Natural killer cell (primary cell): ENCODE measurements at places on chromosomes 5 and 9.

DNA sequence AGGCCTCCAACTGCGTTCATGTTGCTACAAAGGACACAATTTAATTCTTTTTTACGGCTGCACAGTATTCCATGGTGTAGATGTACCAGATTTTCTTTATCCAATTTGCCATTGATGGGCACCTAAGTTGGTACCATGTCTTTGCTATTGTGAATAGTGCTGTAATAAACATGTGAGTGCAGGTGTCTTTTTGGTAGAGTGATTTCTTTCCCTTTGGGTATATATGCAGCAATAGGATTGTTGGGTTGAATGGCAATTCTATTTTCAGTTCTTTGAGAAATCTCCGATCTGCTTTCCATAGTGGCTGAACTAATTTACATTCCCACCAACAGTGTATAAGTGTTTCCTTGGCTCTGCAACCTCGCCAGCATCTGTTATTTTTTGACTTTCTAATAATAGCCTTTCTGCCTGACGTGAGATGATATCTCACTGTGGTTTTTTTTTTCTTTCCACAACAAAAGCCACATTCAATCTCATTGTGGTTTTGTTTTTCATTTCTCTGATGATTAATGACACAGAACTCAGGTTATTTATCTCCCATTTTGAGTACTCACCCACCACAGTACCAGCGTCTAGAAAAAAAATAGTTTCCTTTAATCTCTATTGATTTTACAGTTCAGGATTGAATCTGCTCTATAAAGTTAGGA, 21.9 kb downstream of the ARRDC3 start:
- no peaks in the 10 kb centered on the region for H3K36me3 ChIP-seq
- H3K27ac ChIP-seq = peak overlapping the region; percentile 16
- no peaks in the 10 kb centered on the region for H3K4me1 ChIP-seq
- DNase-seq = peak; percentile 46
- H3K27me3 ChIP-seq = no peaks in the 10 kb centered on the region

- H3K4me3 ChIP-seq = no peak overlapping the region
- no peak overlapping the region for H3K27ac ChIP-seq
- H3K27me3 ChIP-seq = no peaks in the 10 kb centered on the region
- H3K4me1 ChIP-seq = no peaks in the 10 kb centered on the region
Observed at GRCh38 chr5:33167541-33167940, 273.2 kb upstream of the TARS1 start.

GRCh38 chr5:141326088-141326854, 4.0 kb upstream of the PCDHGA1 start:
- H3K4me3 ChIP-seq = peak overlapping the region; percentile 32
- peaks cover 8% of the 10 kb centered on the region for H3K4me1 ChIP-seq
- H3K36me3 ChIP-seq = no peaks in the 10 kb centered on the region
- peaks cover 15% of the 10 kb centered on the region for H3K27me3 ChIP-seq
- H3K27ac ChIP-seq = peak overlapping the region; percentile 22

GRCh38 chr5:131521252-131521651, 113.8 kb downstream of the RAPGEF6 start:
- H3K27ac ChIP-seq = no peak overlapping the region
- no peak overlapping the region for H3K4me3 ChIP-seq
- peaks cover 1% of the 10 kb centered on the region for H3K4me1 ChIP-seq
- DNase-seq = no peak
- no peaks in the 10 kb centered on the region for H3K27me3 ChIP-seq

GRCh38 chr5:68216245-68217046, 890 bp downstream of the PIK3R1 start:
- H3K4me3 ChIP-seq = peak overlapping the region; percentile 94
- peak; percentile 60 for DNase-seq
- no peaks in the 10 kb centered on the region for H3K27me3 ChIP-seq
- H3K27ac ChIP-seq = peak overlapping the region; percentile 79

DNA sequence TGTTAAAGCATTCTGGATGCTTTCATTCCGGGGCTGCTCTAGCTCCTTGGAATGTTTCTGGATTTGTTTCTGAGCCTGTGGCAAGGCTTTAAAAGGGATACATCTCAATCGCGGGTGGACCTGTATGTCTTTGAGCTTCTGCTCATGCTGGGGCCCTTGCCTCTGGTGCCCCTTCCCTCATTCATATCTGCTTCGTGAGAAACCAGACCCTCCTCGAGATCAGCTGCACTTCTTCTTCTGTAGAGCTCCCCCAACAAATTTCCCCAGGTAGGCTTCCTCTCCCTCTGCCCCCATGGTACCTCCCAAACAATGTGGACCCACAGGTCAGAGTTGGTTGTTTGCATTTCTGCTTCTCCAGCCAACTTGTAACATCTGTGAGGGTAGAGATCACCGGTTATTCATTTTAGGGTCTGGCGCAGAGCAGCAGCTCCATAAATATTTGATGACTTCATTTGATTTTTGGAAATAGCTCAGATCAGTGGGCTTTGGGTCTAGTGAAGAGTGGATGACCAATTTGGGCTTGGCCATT, 6.6 kb downstream of the ZNF618 start:
- H3K27me3 ChIP-seq = no peaks in the 10 kb centered on the region
- DNase-seq = no peak

- no peaks in the 10 kb centered on the region for H3K4me1 ChIP-seq
- H3K36me3 ChIP-seq = peaks cover 2% of the 10 kb centered on the region
- no peak overlapping the region for H3K4me3 ChIP-seq
- H3K27me3 ChIP-seq = no peaks in the 10 kb centered on the region
- DNase-seq = no peak
- no peak overlapping the region for H3K27ac ChIP-seq
Observed at GRCh38 chr5:72353046-72353445, 32.9 kb downstream of the PTCD2 start.

GRCh38 chr5:7473115-7473514, 77.2 kb downstream of the ADCY2 start:
- no peak for DNase-seq
- no peaks in the 10 kb centered on the region for H3K36me3 ChIP-seq
- no peak overlapping the region for H3K27ac ChIP-seq
- no peaks in the 10 kb centered on the region for H3K27me3 ChIP-seq
- H3K4me3 ChIP-seq = no peak overlapping the region

DNA sequence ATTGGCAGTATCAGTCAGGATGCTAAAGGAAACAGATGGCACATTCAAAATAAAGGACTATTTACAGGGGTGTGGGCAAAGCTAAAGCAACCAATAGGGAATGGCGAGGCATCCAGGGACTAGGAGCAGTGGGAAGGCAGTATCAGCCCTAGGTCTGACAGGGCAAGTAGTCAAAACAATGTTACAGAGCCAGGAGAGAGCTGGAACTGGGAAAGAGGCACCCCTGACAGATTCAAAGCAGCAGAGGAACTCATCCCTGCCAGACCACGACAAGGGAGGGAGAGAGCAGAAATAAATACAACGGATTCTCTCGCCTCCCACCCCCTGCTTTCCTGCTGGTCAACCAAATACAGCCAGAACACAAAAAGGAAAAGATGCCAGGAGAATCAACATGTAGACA, 371.5 kb downstream of the NR2F1-AS1 start:
- no peak overlapping the region for H3K27ac ChIP-seq
- H3K4me3 ChIP-seq = no peak overlapping the region
- H3K36me3 ChIP-seq = no peaks in the 10 kb centered on the region
- no peaks in the 10 kb centered on the region for H3K4me1 ChIP-seq

DNA sequence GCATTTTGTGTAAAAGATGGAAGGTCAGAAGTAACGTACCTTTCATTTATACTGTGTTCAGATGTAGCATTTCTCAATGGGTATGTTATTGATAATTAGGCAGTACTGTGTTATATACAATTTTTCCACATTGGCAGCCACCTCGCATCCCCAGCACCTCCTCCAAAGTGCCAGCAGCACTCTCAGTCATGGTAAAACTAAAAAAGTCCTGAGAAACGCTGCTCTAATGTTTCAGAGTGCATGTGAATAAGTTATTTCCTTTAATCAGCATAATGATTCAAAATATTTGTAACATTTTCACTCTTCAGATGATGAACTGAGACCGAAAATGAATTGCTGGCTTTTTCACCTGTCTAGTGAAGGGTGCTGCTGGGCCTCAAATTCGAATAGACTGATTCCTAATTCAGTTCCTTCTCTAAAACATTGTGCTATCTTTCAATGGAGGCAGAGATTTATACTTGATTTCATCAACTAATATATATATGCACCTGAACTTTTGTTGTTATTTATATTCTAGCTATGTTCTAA, 79.9 kb upstream of the ANKRD55 start:
- no peak overlapping the region for H3K27ac ChIP-seq
- no peaks in the 10 kb centered on the region for H3K4me1 ChIP-seq
- no peaks in the 10 kb centered on the region for H3K27me3 ChIP-seq
- H3K4me3 ChIP-seq = no peak overlapping the region
- no peaks in the 10 kb centered on the region for H3K36me3 ChIP-seq

GRCh38 chr5:172630482-172630881, 10.6 kb upstream of the NEURL1B start:
- H3K4me1 ChIP-seq = no peaks in the 10 kb centered on the region
- H3K27me3 ChIP-seq = no peaks in the 10 kb centered on the region
- H3K27ac ChIP-seq = no peak overlapping the region
- no peak overlapping the region for H3K4me3 ChIP-seq

GRCh38 chr5:141657937-141658545, 6.8 kb upstream of the FCHSD1 start:
- no peak overlapping the region for H3K27ac ChIP-seq
- H3K4me1 ChIP-seq = no peaks in the 10 kb centered on the region
- no peak overlapping the region for H3K4me3 ChIP-seq
- peaks cover 5% of the 10 kb centered on the region for H3K36me3 ChIP-seq

- peak overlapping the region; percentile 14 for H3K4me3 ChIP-seq
- H3K27me3 ChIP-seq = peaks cover 80% of the 10 kb centered on the region
- H3K36me3 ChIP-seq = no peaks in the 10 kb centered on the region
- no peak overlapping the region for H3K27ac ChIP-seq
Observed at GRCh38 chr5:93570294-93571113, 10.5 kb downstream of the NR2F1-AS1 start.

DNA sequence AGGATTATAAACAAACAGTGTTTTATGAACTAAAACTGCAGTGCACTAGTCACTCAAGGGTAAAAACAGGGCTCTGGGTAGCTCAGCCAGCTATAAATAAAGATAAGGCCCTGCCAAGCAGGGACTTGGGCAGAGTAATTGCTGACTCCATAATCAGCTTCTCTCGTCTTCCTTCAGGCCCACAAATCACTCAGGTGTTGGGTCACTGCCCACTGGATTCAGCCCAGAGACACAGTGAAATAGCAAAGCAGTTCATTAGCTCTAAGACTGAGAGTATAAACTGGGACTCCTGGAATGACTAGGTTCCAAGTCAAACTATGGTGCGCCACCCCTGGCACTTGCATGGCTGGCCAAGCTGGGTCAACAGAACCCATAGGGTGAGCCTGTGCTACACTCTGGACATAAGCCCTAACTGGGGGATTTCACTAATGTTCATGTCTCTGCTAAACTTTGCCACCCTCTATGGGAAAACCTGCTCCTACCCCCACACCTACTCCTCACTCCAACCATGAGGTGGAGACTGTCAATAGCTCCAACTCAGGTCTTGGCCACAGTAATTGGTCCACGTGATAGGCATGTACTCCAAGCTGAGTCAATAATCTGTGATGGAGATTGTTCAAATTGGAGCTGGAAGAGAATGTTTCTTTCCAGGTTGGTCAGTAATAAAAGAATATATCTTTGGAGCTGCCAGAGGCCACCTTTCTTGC, 158.5 kb downstream of the SLIT3 start:
- no peak for DNase-seq
- no peak overlapping the region for H3K4me3 ChIP-seq
- H3K36me3 ChIP-seq = no peaks in the 10 kb centered on the region
- H3K27ac ChIP-seq = no peak overlapping the region
- no peaks in the 10 kb centered on the region for H3K4me1 ChIP-seq
- H3K27me3 ChIP-seq = no peaks in the 10 kb centered on the region

DNA sequence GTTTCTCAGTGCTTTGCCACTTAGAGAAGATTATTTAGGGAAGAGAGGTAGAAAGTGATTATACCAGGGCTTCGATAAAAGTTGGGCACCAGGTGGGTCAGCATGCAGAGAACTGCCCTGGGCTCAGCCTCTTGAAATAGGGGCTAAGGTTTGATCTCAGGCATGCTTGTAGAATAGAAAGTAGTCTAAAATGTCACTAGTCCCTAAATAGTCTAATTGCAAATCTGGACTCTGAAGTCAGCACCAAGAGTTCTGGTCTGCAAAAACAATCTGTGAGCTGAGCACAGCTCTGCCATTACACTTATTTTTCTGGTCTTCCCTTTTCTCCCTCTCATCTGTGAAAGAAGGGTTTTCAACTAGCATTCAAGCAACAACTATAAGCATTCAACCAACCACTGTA, 248.0 kb downstream of the SMARCA2 start:
- H3K36me3 ChIP-seq = no peaks in the 10 kb centered on the region
- DNase-seq = no peak
- no peaks in the 10 kb centered on the region for H3K4me1 ChIP-seq
- no peak overlapping the region for H3K27ac ChIP-seq
- no peaks in the 10 kb centered on the region for H3K27me3 ChIP-seq
- H3K4me3 ChIP-seq = no peak overlapping the region

DNA sequence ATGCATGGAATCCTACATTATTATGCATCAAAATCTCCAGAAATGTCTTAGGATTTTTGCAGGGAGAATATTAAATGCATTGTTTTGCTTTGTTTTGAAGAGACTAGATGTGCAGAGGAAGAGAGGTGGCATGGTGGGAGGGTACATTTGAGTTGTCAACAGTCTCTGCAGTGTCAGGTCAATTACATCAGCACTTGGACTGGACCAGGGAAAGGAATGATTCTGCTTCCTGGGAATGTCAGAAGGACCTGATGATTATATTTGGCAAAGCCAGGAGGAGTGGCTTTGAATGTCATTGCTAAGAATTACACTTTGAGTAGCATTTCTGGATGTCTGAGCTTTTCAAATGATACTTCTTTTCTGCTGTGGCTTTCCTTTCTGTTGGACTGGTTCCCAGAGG, 17.5 kb upstream of the TMEFF1 start:
- peaks cover 2% of the 10 kb centered on the region for H3K36me3 ChIP-seq
- H3K4me3 ChIP-seq = no peak overlapping the region
- H3K4me1 ChIP-seq = no peaks in the 10 kb centered on the region
- no peak overlapping the region for H3K27ac ChIP-seq

- no peak overlapping the region for H3K4me3 ChIP-seq
- H3K27me3 ChIP-seq = no peaks in the 10 kb centered on the region
- H3K36me3 ChIP-seq = peaks cover 39% of the 10 kb centered on the region
- peaks cover 21% of the 10 kb centered on the region for H3K4me1 ChIP-seq
- H3K27ac ChIP-seq = no peak overlapping the region
- DNase-seq = no peak
Observed at GRCh38 chr9:35609820-35610163, 4.7 kb downstream of the TESK1 start.

DNA sequence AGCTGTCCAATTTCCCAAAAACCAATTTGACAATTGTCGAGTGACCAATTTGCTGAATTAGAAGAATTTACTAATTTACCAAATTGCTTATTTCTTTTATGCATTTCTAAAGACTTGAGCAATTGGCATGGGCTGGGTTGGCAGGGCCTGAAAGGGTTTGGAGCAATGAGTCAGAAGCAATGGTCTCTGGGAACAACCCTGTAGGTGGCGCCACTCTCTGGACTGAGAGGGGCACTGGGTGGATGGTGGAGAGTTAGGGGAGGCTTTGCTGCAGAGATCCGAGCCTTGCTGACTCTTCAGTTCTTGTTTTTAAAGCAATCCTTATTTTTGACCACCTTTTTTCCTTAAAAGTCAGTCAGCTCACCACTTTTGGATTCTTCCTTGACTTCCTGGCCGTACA, 71.5 kb upstream of the RPS23 start:
- H3K4me1 ChIP-seq = peaks cover 6% of the 10 kb centered on the region
- no peak for DNase-seq
- no peak overlapping the region for H3K4me3 ChIP-seq
- H3K36me3 ChIP-seq = no peaks in the 10 kb centered on the region
- no peaks in the 10 kb centered on the region for H3K27me3 ChIP-seq
